Putamen (tissue), 1 donor: ENCODE measurements at places on chromosomes 11 and 22.

DNA sequence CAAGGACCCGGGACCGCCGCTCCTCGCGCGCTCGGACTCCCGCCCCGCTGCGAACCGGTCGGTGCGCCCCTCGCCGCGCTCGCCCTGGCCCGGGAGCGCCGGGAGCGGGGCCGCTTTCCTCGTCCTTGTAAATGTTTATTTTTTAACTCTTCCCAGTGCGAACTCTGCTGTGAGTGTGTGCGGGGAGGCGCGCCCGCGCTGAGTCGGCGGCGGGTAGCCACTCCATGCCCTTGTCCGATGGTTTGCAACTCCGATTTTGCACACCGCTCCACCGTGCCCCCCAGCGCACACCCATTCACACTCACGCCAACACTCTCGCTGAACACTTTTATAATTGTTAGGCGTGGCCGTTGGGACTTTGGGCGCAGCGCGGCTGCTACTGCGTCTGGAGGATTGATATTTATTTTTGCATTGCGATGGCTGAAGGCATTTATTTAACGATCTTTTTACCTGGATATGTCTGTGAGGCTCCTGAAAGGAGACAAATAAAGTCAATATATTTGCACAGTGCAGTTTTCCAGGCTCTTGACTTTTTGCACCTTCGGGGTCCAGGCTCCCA lies 1.0 kb downstream of the C11orf96 start:
- no peak for DNase-seq

DNA sequence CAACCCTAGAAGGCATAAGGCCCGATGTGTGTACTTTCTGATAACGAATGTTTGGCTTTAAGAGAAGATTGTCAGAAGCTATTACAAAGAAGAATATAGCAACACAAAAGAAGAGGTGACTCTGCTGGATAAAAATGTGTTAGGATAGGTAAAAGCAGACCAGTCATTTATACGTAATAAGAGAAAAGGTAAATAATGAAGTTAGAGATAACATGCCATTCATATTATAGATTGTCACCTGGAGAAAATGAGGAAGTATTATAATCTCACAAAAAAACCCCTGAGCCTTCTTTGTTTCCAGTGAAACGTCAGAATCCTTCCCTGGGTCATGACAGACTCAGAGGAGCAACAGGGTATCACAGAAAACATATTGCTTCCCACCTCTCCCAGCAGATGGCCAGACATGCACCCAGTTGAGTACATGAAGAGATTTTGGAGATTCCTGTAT lies 36.1 kb downstream of the PPFIA1 start:
- DNase-seq: no peak

GRCh38 chr11:46331282-46331984 lies 15.8 kb upstream of the DGKZ start:
- no peak for DNase-seq

DNA sequence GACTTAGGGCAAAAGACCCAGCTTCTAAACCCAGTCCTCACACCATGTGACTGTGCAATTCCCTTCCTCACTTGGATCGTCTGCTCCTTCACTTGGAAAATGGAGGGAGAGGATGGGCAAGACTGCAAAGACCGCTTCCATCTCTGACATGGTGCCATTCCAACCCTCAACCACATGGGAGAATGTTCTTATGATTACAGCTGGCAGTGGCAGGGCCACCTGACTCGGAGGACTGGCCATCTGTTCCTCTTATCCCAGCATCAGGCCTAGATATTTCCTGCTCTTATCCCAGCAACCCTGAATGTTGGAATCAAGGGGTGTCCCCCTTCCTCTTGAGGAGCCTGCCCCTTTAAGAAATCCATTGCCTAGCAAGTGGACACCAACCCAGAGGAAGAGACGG lies 15.4 kb downstream of the DSCAML1 start:
- DNase-seq: no peak

- no peak for DNase-seq
Observed at GRCh38 chr11:33387996-33388395, 130.8 kb downstream of the HIPK3 start.

DNA sequence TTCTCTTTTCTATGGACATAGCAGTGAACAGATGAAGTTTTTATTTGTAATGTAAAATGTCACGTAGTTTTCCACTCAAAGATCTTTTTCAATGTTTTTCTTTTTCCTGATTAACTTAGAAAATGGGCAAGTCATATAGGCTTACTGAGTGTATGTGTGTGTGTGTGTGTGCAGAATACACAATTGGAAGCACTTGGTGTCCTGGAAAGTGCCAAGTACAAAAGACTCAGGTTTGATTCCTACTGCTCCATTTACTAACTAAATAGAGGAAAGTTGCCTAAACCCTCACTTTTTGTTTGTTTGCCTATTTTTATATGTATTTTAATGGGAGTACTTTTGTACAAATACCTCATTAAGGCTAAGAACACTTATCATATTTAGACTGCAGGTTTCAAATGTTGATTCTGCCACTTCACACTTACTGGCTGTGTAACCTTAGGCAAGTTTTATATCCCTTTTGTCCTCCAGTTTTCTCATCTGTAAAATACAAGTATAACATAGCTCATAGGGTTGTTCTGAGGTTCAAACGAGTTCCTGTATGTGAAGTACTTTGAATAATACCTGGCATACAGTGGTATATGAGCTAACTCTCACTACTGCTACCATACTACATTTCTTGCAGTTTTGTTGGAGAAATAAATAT lies 90.1 kb downstream of the TYR start:
- no peak for DNase-seq

DNA sequence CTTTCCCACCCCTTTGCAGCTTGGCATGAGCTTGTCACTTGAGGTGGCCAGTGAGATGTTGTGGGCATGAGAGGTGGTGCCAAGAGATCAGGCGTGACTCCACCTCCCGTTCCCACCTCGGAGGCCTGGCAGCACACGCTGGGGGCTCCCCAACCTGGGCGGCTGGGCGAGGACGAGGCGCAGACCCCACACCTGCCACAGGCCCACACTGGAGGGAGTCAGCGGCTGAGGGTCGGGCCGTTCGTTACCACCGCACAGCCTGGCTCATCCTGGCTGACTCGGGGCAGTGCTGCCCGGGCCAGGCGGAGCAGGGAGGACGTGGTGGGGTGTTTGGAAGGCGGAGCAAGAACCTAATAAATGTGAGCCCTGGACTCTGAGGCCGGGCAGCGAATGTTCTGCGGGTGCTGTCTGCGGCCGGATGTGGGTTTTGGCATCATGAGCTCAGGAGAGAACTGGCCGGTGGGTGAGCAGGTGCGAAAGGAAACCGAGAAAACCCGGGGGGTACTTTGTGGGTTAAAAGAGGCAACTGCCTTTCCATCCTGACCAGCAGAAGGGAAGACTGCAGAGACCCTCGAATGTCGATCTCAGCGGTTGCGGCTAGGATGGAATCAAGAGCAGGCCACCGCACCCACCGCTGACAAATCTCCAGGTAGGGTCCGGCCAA lies 10.2 kb upstream of the IFITM3 start:
- no peak for DNase-seq

- no peak for DNase-seq
Observed at GRCh38 chr11:66211100-66211499, 57.3 kb upstream of the RAB1B start.

- DNase-seq: no peak
Observed at GRCh38 chr22:41555325-41555982, 5.4 kb upstream of the CSDC2 start.

DNA sequence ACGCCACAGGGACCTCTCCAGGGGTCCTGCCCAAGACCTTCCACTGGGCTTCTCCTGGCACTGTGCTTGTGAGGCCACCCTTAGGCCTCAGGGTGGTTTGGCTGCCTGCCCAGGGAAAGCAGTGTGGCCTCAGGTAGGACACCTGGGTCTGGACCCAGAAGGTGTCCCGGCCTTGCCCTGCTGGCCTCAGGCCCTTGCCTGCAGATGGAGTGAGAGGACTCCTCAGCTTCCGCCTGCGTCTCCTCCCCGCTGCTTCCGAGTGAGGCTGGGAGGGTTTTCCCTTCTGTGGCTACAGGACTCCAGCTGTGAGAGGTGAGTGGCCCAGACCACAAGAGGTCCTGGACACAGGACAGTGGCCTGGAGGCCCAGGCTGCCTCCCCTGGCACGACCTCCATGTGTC lies 60.4 kb downstream of the WNT7B start:
- DNase-seq: no peak

GRCh38 chr22:29128891-29129807 lies 56.3 kb downstream of the KREMEN1 start:
- no peak for DNase-seq
